ENCODE measurements at places on chromosomes 4 and X. TPM values are rescaled to one million over a fixed set of nuclear protein-coding genes. Genes with fewer than 3 reads are reported as not detected.

DNA sequence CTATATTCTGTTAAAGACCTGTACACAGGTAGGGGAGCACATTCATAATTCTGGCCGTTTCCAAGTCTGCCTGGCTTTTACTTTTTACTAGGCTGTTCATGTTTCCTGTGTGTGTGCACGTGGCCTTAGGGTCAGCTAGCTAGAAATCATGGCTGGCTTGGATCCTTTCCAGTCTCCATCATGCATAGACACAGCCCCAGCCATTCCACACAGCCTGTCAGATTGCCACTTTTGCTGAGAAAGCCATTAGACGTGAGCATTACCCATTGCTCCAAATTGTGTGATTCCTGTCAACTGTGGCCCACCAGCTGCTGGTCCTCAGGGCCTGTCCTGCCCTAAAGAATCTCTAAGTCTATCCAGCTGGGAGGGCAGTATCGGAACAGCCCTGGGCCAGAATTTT, 11.4 kb upstream of the SORCS2 start:
- no peak for DNase-seq

The PABPC1L2B gene
- total RNA-seq = not detected

DNA sequence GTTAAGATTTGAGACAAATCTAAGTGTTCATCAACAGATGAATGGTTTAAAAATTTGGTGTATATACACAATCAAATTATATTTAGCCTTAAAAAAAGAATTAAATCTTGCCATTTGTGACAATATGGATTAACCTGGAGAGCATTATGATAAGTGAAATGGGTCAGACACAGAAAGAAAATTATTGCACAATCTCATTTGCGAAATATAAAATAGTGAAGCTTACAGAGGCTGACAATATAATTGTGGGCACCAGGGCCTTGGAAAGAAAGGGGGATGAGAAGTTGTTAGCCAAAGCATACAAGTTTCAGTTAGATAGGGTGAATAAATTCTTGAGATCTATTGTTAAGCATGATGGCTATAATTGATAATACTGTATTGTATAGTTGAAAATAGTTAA, 883.0 kb downstream of the TECRL start:
- no peak for DNase-seq

DNA sequence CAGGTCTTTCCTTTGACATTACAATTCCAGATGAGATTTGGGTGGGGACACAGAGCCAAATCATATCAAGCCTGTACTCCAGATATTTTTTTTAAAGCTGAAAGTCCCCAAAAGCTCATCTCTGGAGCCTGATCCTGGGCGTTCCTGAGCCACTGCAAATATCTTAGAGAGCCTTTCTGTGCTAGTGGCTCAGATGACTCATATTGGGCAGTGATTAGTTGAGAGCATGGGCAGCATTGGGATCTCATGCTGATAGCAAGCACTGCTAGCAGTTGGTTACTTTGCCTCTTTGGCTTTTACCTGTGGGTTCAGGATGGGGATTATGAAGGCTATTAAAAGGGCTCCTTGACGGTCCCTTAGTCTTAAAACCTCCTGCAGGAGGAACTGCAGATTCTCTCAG, 51.4 kb upstream of the SCRG1 start:
- no peak for DNase-seq

DNA sequence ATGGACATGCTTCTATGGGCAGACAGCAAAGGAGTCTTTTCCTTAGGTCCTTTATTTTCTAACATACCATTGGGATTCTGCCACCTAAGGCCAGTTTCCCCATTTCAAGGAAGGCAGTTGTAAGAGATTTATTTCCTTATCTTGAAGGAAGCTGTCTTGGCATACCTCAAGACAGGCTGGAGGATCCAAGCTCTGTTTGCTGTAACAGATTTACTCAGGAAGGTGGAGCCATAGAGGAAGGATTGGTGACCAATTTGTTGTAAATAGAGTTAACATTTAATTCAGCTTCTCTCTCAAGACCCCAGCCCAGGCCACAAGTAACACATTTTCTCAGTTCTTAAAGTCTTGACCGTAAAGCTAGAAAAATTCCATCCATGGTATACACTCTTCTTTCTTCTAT, 131.6 kb upstream of the TENM3 start:
- no peak for DNase-seq

DNA sequence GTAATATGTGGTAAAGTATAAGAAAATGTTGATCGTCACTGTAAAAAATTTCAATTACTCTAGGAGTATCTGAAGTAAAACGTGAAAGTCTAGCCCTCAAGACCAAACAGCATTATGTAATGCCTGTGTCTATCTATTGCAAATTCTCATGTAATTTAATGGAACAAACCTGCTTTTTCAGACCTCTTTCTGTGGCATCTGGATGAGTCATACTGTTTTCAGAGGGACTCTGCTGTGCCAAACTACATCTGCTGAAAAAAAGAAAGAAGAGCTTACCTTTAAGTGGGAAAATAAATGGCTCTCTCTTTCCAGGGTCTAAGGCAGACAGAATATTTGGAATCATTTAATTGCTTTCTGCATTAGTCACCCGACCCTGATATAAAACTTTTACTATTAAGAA, 89.8 kb upstream of the ARMCX2 start:
- DNase-seq = no peak

- no peak for DNase-seq
These were observed 118.0 kb downstream of the SOWAHB start for GRCh38 chr4:76779740-76780459.

DNA sequence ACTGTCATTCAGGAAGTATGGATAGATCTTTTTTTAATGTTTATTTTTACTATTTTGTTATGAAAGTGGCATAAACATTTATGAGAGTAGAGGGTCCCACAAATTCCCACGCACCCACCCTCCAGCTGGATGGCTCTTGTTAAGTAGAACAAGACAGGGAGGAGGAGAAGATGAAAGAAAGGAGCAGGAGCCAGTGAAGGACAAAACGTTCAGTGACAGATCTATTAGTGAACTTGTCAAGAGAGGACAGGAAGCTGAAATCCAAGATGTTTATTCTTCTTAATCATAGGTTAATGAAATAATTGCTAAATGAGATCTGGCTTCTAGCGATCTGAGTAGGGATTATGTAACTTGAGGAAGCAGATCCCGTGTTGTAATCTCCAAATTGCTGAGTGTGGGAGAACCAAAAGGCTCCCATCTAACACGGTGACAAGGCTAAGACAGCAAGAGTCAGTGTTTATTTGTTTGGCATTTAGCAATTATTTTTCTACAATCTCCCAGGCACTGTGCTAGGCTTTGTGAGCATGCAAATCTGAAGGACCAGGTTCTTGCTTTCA, 162.5 kb downstream of the SHROOM3 start:
- DNase-seq = no peak

DNA sequence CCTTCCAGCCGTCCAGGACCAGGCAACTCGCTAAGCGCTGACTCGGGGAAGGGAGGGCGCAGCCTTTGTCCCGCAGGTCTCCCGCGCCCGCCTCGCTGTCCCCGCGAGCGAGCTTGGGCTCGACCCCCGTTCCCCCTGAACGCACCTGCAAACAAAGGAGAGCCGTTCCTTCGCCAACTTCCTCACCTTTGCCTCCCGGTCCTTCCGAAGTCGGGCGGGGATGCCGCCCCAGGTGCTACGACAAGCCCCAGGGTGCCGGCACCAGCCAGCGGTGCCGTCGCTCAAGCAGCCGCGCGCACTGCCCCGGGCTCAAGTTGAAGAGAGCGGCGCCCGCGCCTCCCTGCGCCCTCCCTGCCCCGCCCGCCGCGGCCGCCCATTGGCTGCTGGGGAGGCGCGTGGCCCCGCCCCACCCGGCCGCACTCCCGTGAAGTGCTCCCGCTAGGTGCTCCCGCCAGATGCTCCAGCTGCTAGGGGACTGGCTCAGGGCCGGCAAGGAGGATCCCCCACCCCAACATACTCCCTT, 107.1 kb downstream of the NSUN7 start:
- DNase-seq = peak; percentile 60

GRCh38 chr4:158025131-158025530, 147.7 kb downstream of the GASK1B start:
- DNase-seq = no peak

DNA sequence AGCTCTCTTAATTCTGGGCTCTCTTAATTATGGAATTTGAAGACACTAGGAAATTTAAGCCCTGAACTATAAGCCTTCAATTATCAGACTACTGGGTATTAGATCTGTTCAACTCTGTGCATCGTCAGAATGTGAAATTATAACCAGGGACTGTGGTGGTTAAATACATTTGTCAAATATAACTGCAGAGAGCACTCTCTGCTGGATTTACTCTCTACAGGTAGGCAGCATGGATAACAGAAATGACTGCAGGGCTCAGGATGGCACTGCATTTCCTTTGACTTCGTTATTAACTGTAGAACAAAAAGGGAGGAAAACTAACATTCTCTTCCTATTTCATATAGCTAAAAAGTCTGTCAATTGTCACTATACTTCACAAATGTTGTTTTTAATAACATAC, 310.1 kb upstream of the RASGEF1B start:
- no peak for DNase-seq

DNA sequence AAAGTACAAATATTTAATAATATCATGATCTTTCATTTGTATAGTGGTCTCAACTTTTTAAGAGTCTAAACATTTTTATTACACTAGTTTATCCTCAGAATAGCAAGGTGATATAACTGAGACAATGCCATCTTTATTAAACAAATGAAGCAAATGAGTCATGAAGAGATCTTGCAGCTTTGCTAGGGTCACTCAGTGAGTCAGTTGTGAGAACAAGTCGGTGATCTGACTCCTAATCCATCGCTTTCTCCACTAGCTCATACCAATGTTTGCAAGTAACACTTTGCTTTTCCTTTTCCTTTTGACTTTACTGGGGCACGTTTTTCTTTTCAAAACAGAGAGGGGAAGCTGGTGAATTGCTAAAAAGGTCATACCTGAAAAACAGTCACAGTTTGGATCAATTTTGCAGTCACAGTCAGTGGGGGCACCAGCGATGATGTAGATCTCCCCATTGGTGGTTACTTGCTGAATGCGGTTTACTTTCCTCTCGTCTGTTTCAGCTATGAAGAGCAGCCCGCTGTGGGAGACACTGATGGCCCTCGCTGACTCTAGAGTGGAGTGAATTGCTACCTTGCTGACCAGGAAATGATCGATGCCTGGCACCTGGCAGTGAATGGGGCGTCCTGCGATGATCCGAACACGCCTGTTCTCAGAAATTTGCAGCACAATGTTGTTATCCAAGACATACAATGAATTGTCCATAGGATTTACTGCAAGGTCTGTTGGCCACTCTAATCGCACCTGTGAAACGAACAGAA, 75.7 kb downstream of the SH2D1A start:
- DNase-seq = no peak

GRCh38 chr4:53622739-53623151, 31.5 kb upstream of the LNX1 start:
- no peak for DNase-seq

Measured in right atrium auricular region (tissue), 2 donors.